ENCODE measurements at places on chromosomes 2 and 18. TPM values are rescaled to one million over a fixed set of nuclear protein-coding genes. Genes with fewer than 3 reads are reported as not detected.

CXCR4 gene
- not detected for total RNA-seq

- DNase-seq = no peak
These were observed 17.7 kb upstream of the ATG16L1 start for GRCh38 chr2:233233618-233234230.

FSHR gene
- total RNA-seq = not detected

GRCh38 chr2:170587117-170587516, 128.0 kb upstream of the SP5 start:
- DNase-seq = no peak

CIB4 gene
- not detected for total RNA-seq

DNA sequence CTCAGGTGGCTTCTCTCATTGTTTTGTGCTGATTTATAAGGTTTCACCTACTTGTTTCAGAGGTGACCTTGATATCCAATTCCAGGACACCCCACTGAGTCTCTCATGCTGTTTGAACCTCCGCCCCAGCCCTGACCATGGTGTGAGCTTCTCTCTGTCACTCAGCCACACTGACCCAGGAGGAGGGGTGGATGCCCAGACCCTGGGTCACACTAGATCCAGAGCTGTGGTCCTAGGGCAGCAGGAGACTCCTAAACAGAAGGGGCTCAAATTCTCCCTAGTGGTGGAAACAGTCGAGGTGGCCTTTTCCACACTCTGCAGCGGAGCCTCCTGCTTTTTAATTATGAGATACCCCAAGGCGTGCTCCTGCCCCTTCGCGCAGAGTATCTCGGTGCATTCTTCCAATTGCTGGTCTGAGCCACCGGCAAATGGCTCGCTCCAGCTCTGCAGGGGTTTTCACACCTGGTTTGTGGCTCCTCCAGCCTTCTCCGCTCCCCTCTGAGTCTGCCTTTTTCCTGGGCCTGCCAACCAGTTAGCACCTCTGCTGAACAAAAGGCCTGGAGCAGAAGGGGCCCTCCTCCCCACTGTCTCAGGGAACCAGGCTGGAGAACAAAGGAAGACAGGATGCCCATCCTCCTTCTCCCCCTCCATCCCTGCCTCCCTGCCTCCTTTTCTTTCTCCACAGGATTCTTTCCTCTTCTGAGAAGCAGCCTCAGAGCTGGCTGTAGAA, 147.3 kb upstream of the SPRED2 start:
- no peak for DNase-seq

All from fibroblast of villous mesenchyme (primary cell).